Endothelial cell of umbilical vein (primary cell): ENCODE measurements at places on chromosomes 2 and 18. TPM values are rescaled to one million over a fixed set of nuclear protein-coding genes. Genes with fewer than 3 reads are reported as not detected.

SULT1C4 gene
- 28.2 and 29.3 TPM in 2 replicates for total RNA-seq

DNA sequence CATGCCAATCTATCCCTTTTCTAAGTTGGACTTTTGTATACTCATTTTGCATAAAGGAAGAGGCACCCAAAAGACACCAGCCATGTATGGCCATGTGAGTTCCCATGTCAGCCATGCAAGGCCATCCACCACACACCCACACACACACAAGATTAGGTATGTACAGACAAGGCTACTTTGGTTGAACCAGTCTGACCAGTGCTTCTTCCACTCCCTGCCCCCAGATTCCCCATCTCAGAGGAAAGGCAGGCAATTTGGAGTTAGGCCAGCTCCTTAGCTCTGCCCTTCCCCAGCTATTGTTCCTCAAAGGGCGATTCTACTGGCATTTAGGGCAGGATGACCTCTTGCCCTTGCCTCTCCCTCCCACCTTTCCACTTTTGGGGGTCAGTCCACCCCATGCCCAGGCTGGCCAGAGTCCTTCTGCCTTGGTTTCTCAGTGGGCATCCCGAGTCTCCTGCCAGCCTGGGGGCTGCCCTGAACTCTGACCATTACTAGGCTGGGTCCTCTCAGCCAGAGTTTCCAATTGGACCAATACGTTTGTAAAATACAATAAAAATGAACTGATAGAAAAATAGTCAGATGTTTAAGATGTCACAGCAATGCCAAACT is 101.1 kb downstream of the ZBTB7C start:
- DNase-seq, result no peak

DNA sequence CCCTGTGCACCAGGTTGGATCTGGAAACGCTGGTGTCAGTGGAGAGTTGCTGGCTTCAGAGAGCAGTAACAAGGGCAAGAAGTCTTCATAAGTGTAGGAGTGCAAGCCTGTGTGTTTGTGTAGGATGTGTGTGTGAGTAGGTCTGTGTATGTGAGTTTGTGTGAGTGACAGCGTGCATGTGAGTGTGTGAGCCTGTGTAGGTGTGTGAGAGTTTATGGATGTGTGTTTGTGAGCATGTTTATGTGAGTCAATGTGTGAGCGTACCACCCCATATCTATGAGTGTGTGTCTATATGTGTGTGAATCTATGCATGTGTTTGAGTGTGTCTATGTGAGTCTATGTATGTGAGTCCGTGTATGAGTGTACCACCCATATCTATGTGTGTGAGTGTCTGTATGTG is 86.5 kb upstream of the ATG16L1 start:
- DNase-seq, result no peak

GRCh38 chr2:80573950-80574349 is 269.4 kb upstream of the LRRTM1 start:
- DNase-seq, result no peak

GRCh38 chr18:51097021-51097822 is 67.2 kb downstream of the SMAD4 start:
- DNase-seq, result no peak

DNA sequence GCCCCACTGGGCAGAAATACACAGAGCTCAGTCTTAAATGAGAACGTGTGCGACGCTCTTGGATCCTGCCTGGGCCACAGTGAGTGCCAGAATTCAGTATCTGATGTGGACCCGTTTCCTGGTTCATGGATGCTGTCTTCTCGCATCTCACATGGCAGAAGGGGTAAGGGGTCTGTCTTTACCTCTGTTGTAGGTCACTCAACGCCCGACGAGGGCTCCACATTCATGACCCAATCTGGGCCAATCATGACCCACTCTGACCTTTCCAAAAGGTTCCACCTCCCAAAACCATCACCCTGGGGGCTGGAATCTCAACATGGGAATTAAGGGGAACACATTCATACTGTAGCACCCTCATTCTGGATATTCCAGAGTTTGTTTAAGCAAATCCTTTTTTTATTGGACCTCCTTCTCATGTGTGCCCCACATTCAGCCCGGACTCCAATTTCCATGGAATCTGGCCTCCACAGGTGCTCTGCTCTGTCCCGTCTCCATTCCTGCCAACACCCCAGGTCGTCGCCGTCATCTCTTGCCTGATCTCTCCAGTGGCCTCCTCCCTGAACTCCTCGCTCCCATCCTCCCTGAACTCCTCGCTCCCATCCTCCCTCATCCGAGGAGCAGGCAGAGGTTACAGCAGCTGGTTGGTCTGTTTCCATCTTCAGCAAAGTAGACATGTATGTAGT is 78.9 kb upstream of the OTOS start:
- no peak for DNase-seq

GRCh38 chr2:109351164-109351756 is 222.3 kb downstream of the SH3RF3 start:
- peak; percentile 69 for DNase-seq

- DNase-seq, result no peak
These were observed 15.4 kb upstream of the ATP6V1B1 start for GRCh38 chr2:70920367-70920715.

DNA sequence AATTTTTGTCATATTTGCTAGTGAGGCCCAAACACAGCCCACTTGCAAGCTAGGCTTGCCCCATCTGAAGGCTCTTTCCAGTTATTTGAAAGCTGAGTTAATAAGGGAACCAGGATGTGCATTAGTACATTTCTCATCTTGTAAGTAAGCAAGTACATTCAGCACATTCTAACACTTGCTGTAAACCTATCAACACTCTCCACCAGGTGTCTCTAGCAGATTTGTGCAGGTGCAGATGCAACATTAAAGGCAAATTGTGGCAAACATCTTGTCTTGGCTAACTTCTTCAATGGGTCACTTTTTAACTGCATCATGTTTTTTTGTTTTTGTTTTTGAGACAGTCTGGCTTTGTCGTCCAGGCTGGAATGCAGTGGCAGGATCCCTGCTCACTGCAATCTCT is 25.3 kb upstream of the MFSD6 start:
- peak; percentile 66 for DNase-seq

DNA sequence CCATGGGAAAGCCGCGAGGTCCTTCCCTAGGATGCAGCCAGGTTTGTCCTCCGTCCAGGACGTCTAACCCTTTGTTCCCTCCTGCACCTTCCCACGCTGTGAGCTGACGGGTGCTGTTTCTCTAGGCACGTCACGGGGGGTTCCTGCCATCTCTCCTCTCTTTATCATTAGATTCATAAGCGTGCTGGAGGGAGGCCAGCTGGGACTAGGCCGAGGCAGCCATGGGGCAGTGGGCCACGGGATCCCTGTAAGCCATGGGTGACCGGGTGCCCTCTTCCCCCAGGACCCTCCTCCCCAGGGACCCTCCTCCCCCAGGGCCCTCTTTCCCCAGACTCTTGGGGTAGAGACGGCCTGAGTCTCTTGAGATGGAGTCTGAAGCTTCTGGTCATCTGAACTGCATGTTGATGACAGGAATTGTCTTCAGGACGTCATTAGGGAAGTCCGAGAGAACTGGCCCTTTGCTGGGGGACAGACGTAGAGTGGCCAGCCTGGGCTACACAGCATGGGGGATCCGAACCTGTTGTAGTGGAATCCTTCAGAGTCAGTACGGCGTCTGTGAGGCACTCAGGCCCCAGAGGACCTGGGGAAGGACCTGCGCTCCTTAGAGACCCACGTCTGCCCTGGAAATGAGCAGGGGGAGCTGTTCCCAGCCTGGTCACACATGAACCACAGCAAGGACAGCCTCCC is 108.1 kb downstream of the TPO start:
- no peak for DNase-seq

- no peak for DNase-seq
These were observed 15.8 kb upstream of the HES6 start for GRCh38 chr2:238255636-238256035.
